ENCODE measurements at places on chromosomes 3 and 15. TPM values are rescaled to one million over a fixed set of nuclear protein-coding genes. Genes with fewer than 3 reads are reported as not detected.

The STX19 gene
- not detected for total RNA-seq

The ARL13B gene
- 11.3 TPM for total RNA-seq

The MEF2A gene
- 72.2 TPM for total RNA-seq

The SLC2A2 gene
- total RNA-seq: 15.0 TPM

The GASK1A gene
- total RNA-seq: 11.2 TPM

The HCN4 gene
- total RNA-seq: 0.47 TPM

The MKRN2OS gene
- total RNA-seq: 0.35 TPM

The ZNF660 gene
- total RNA-seq: 8.2 TPM

The ACP3 gene
- total RNA-seq: 79.9 TPM

Data from metanephros (tissue), 2 donors.